ENCODE measurements at places on chromosomes 4 and X.

- DNase-seq, result no peak
Observed at GRCh38 chr4:80305466-80305865, 30.1 kb upstream of the CFAP299 start.

DNA sequence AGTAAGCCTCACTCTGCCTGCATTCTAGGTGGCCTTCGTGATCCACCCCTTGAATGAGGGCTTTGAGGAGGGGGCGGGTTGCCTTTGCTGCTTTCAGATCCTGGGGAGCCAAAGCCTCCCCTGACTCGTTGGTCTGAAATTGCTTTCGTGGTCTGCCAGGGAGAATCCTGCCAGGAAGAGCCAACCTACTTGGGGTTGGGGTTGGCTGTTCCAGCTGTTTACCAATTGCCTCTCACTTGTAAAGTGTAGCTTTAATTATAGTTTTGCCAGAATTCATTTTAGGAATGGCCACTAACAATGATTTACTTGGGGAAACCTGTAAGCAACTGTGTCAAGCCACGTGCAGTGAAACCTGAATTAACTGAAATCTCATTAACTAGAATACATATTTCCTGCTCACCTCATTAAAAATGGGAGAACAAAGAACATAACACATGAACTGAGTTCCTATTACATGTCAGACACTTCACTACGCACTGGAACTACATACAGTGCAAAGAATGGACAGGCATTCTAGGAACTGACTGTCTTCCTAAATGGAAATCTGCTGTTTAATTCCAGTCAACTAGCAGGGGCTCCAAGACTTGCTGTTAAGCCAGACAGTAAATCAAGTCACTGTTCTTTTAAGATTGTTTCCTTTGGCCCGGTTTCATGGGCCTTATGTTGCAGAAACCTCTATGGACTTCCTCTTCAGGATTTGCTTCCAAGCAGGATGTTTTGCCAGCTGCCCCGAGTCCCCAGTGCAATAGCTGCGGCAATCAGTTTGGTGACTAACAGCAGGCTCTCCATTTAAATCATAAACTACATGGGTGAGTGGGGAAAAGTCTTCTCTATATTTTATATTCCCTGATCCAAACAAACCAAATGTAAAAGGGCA lies 16.4 kb upstream of the NKRF start:
- no peak for DNase-seq

DNA sequence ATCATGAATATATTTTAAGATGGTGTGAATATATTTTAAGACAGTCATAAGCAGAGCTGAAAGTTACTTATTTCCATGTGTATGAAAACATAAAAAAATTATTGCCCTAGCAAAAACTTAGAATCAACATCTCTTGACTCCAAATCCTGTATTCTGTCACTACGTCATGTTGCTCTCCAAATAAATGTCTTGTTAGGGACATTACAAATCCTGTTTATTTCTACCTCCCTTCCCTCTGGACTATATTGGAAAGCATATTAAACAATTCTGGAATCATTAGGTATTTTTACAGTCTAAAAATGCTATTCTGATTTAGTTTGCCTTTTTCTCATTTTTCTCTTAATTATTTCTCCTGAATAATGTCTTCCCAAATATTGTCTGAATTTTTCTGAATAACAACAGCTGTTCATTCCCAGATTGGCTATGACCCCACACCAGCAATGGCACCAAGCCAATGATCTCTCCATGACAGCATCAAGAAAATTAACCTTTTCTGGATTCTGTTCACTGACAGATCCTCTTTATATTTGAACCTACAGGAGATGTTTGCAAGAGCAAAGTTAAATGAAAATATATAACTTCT lies 523.1 kb downstream of the IQCM start:
- no peak for DNase-seq

GRCh38 chr4:924107-925096 lies 7.7 kb downstream of the GAK start:
- DNase-seq, result no peak

DNA sequence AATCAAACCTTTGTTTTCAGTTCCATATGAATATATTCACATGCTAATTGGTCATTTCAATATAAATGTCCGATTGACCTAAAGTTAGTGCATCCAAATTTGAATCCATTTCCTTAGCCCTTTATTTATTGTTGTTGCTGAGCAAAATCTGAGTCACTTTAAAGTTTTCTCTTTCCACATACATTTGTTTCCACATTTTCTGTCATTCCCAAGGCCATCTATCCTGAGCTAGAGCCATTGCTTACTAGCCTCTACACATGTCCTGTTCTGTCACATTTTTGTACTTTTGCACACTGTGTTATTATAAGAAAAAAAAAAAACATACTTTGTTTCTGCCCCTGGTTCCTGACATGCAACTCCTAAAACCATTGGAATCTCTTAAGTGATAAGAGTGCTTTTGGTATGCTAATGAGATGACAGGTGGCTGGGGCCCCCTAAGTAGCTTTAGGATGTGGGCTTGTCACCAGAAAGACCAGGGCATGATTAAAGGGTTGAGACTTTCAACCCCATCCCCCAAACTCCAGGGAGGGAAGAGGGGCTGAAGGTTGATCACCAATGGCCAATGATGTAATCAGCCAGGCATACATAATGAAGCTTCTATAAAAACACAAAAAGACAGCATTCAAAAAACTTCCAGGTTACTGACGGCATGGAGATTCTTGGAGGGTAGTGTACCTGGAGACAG lies 353.3 kb upstream of the MAGEB16 start:
- no peak for DNase-seq

- DNase-seq, result no peak
Observed at GRCh38 chr4:95102162-95102790, 344.5 kb downstream of the BMPR1B start.

GRCh38 chrX:121831601-121832000 lies 784.2 kb downstream of the GLUD2 start:
- DNase-seq, result no peak

GRCh38 chr4:134421734-134422133 lies 220.1 kb upstream of the PABPC4L start:
- no peak for DNase-seq

GRCh38 chr4:95758001-95758400 lies 81.9 kb upstream of the PDHA2 start:
- DNase-seq, result no peak

DNA sequence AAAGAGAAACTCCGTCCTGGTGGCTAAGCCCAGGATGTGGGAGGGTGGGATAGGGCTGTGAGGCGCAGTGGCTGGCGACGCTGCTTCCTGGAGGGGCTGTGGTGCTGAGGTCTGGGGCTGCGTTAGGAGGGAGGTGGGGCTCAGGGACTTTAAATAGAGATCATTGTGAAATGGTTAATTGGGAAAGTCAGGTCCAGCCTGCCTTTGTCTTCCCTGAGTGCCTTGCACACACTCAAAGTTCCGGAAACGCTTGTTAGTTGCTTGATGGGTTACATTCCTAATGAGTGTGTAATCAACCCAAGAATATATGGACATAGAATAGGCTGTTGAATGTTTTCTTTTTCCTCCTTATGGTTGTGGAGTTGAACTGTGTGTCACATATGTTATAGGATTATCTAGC lies 55.7 kb upstream of the CLDN34 start:
- DNase-seq, result no peak

- DNase-seq, result no peak
Observed at GRCh38 chrX:30533266-30533665, 44.3 kb downstream of the TASL start.
